ENCODE measurements at places on chromosomes 13 and 19.

DNA sequence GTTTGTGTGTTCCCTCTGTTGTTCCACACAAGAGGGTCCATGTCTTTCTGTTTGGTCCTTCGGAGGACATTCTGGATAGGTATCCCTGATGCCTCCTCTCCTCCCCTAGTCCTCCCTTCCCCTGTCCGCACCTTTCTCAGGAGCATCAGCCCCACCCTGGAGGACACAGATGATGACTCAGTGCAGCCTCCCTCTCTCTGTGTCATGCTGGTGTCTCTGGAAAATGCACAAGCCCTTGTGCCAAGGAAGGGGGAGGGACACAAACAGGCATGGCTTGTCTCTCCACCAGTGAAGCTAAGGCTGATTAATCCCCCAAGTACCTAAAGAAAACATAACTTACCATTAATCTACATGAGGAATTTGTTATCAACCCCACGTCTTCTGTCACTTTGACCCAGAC lies 16.2 kb upstream of the TNFRSF19 start:
- DNase-seq = no peak

DNA sequence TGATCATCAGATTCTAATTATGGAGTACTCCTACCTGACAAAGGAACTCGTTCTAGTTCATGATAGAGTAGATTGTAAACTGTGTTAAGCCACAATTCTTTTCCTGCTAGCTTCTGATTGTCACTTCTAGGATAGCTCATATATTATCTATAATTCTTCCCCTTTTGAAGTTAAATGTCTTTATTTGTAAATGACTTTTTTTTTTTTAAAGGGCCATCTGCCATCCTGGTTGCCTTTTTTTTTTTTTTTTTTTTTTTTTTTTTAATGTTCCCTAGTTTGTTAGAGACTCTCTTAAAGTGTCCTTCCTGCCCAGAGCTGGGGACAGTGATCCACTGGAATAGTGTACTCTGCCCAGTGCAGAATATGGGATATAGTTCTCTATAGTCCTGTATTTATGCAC lies 4.3 kb downstream of the CHAMP1 start:
- DNase-seq = no peak

DNA sequence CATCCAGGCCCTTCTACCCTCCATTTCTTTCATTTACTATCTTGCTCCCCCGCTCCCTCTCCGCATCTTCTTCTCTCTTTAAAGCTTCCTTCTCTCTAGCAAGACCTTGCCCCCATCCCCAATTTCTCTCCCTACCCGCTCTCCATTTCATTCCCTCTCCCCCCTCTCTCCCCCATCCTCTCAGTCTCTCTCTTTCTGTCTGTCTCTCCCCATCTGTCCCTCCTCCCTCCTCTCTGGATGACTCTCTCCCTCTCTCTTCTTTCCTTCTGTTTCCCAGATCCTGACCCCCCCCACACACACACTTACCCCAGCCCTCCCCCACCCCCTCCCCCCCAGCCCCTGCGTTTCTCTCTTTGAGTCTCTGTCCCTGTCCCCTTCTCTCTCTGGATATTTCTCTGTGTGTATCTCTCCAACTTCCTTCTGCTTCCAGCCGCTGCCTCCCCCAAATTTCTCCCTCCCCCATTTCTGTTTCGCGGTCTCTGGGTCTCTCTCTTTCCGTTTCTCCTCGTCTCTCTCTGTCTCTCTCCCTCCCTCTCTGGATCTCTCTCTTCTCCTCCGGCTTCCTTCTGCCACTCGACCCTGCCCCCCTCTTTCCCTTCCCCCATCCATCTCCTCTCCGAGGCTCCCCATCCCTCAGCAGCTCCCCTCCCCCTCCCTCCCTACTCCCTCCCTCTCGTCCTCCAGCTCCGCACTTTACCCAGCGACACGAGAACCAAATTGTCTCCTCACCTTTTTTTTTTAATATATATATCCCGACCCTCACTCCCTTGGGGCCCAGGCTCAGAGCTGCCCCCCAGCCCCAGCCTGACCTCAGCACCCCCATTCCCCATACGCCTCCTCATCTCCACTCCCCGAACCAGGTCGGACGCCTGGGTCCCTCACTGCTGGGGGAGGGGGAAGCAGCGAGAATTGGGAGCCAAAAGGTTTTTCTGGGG lies 3.6 kb upstream of the CACNG8 start:
- no peak for DNase-seq

- no peak for DNase-seq
Observed at GRCh38 chr13:43293986-43294385, 270.6 kb downstream of the DNAJC15 start.

DNA sequence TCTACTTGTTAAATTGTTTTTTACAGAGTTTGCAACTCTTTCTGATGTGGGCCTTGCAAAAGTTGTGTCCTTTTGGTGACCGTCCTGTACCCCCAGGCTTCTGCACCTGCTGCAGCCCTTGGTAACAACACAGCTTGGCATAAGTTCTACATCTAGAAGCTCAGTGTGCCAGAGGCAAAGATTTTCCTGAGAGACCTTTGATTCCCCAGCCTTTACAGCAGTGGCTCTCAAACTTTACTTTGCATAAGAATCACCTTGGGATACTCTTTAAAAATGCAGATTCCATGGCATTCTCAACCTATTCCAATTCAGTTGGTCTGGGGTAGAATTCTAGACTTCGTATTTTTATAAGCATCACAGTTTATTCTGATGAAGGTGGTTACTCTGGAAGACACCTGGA lies 260.9 kb downstream of the DCT start:
- no peak for DNase-seq

GRCh38 chr13:77359171-77359570 lies 32.3 kb upstream of the MYCBP2 start:
- DNase-seq = no peak

DNA sequence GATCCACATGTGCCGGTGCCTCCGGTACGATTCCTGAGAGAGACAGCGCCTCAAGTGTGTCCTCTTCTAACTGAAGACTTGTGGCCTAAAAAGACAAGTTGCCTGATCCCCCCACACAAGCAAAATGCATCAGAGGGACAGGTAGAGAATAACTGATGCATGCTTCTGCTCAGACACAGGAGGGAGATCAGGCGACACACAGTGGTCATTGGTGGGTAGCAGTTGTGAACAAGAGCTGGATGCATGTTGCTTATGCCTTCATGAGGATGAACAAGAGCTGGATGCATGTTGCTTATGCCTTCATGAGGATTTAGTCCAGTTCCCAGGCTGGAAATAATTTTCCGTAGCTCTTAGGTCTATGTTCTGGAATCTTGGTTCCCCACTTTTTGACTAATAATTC lies 505.6 kb downstream of the MYO16 start:
- no peak for DNase-seq

GRCh38 chr19:7187605-7188339 lies 106.4 kb downstream of the INSR start:
- no peak for DNase-seq

GRCh38 chr19:15332311-15332996 lies at the start of gene BRD4:
BRD4 (minus strand) TSS chr19:15332539; CDS start chr19:15273099, 59,440 bp downstream.
- peak; percentile 73 for DNase-seq

DNA sequence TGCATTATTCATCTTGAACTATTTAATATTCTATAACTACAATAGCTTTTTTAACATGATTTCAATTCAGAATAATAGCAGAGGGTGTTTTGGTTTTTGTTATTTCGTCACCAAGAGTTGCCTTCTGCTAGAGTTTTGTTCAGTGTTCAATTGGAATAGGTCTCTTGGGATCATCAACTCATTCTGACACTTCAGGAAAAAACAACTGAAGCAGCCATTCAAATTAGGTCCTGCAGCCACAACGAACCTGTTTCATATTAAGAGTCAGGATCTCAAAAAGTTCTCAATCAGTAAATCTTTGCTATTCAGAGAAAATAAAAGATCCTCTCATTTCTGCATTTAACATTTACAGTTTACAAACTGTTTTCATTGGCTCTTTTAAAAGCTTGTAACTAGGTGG lies 2.4 kb upstream of the CHAMP1 start:
- DNase-seq = peak; percentile 49

- no peak for DNase-seq
Observed at GRCh38 chr13:94673851-94674250, 38.5 kb downstream of the SOX21 start.

- DNase-seq = no peak
Observed at GRCh38 chr13:40598569-40598968, 67.9 kb downstream of the FOXO1 start.

DNA sequence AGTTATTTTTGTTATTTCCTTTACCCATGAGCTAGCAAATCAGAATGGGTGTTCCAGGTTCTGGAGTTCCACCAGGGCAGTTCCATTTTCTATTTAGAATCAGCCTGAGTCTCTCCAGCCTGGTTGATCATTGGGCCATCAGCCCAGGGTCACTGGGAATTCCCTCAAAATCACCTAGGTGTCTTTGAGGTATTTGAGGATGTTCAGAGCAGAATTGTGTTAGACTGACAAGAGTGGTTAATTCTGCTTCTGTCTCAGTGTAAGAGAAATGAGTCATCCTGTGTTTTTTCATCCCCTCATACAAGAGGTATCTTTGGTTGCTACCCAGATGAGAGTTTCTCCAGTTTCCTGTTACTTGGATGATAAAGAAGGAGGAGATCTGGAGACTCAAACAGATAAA lies 11.7 kb downstream of the ZNF66 start:
- no peak for DNase-seq

- no peak for DNase-seq
Observed at GRCh38 chr13:99506634-99507033, 5.4 kb downstream of the TM9SF2 start.

- DNase-seq = no peak
Observed at GRCh38 chr13:41241626-41242025, 21.8 kb downstream of the MTRF1 start.

- DNase-seq = no peak
Observed at GRCh38 chr19:50198431-50199258, 4.8 kb upstream of the MYH14 start.

DNA sequence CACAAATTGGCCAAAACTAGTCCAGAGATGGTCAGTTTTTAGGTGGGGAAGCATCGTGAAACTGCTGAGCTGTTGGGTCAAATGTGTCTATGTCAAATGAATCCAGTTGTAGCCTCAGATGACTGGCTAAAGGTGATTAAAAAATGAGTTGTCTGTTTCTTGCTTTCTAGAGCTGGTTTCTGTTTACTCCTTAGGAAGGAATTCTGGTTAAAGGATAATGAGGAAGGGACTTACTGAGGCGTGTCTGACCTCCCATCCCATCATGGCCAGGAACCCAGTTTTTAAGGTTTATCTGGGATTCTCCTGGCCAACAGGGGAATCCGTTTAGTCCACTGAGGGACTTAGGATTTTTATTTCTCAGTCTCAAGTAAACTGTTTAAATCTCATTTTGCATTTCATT lies 256.5 kb downstream of the UQCRFS1 start:
- no peak for DNase-seq

- DNase-seq = no peak
Observed at GRCh38 chr13:33934343-33934742, 116.4 kb downstream of the RFC3 start.

GRCh38 chr13:113915786-113916329 lies 52.0 kb upstream of the GAS6 start:
- DNase-seq = no peak

- peak; percentile 77 for DNase-seq
Observed at GRCh38 chr13:113153810-113154748, 4.4 kb upstream of the PROZ start.

GRCh38 chr19:46609511-46610412 lies 8.6 kb downstream of the CALM3 start:
- no peak for DNase-seq

- DNase-seq = peak; percentile 98
Observed at GRCh38 chr19:3403489-3404323, 37.3 kb downstream of the NFIC start.

GRCh38 chr13:63843766-63844699 lies 2428.4 kb upstream of the PCDH20 start:
- DNase-seq = no peak

DNA sequence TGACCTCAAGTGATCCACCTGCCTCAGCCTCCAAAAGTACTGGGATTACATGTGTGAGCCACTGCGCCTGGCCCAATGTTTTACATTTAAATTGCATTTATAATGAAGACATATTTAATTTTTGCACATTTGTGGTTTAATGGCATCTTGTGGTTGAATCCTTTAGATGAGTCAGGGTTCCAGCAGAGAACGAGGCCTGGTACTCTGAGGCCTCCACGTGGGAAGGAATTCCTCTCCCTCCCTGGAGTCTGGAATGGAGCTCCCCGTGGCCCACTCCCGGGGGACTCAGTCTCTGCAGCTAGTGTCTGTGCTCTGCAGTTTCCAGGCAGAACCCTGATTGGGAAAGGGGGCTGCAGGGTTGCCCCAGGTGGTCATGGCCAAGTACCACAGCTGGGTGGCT lies 24.2 kb downstream of the ZFR2 start:
- peak; percentile 53 for DNase-seq

GRCh38 chr13:95623141-95623540 lies 21.4 kb downstream of the DZIP1 start:
- DNase-seq = no peak

DNA sequence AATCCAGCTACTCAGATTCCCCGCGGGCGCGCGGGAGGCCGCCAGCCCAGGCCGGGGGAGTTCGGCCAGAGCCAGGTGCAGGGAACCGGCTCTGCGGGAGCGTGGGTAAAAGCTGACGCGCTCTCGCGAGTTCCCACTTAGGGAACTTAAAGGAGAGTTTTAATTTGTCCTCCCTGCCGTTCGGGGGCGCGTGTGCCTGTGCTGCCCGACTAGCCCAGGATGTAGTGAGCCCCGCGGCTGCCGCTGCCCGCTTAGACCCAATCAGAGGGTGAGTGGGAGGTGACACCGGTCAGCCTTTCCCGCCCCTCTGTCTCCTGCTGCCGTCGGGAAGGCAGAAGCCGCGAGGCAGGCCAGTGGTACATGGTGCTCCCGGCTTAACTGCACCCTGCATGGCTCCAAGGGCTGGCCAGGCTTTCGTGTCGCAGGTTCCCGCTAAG lies 36.0 kb upstream of the NEK3 start:
- peak; percentile 80 for DNase-seq

GRCh38 chr19:5903624-5904351 lies at the start of gene NDUFA11:
NDUFA11 (minus strand) TSS chr19:5903790; CDS start chr19:5903708, 82 bp downstream.
- peak; percentile 96 for DNase-seq

DNA sequence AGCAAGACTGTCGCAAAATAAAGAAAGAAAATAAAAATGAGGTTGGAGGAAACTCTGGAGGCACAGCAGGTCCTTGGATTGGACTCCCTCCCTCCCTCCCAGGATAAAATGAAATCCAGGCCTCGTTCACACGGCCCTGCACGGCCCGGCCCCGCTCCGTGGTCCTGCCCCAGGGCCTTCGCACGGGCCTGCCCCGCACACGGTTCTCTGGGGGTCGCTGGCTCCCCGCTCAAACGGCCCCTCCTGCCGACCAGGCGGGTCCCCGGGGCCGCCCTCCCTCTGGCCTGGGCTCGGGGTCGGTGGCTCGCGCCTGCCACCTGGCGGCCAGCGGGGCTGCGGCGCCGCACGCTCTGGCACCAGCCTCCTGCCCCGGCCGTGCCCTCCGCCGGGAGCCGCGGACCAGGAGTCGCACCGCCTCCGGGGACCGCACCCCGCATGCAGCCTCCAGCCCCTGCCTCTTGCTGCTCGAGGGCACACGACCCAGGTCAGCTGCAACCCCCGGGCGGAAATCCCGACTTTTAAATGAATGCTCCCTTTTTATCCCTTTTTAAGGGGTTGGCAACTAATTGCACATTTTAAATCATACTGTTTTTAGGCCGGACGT lies 1.5 kb upstream of the WDR18 start:
- DNase-seq = peak; percentile 60
